ENCODE measurements at places on chromosomes 4 and X.
A peak's percentile ranks its signal among the peaks of the same experiment; 100 is the strongest.

DNA sequence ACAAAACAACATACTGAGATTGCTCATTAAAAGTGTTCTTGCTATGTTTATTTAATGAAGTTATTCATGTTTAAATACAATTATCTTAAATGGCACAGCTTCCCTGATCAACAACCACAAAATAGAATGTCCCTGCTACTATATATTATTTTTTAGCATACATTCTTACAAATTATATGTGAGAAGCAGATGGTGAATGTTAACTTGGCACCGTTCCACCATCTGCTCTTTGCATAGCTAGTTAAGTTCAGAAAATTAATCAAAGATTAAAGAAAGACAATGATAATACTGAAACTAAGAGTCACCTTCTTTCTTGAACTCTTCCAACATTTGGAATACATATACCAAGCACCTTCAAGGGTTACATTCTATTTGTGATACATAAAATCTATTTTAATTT lies 94.2 kb downstream of the PPP3CA start:
- no peak for DNase-seq

DNA sequence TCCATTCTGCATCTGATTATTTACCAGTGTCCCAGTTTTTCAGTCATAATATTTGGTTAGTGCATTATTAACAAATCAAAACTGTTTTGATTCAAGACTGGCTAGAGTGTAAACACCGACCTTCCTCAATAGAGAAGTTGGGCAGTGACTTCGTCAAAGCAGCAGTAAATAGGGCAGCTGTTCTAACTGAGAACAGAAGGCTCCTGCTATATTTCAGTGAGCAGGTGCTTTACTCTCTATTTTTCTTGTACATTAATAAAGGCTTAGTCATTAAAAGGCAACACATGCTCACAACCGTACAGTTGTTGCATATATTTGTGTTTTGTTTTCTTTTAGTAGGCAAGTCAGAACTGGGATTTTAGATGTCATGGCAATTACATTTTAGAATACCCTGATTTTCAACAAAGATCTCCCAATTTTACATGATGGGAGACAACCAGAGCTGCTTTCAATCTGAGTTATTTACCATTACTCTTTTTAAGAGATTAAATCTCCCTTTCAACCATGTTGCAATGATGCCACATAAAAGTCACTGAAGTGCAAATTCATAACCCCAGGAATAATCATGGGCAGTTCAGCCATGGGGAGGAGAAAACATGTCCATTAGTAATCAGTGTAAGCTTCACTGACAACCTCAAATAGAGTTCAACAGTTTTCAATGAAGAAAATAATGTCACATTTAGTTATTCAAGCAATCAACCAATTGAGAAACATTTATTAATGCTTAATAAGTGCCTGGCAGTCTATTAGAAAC lies 233.3 kb downstream of the NDST4 start:
- no peak for DNase-seq

- no peak for DNase-seq
These were observed 172.8 kb upstream of the FRMPD4 start for GRCh38 chrX:11965436-11965835.

DNA sequence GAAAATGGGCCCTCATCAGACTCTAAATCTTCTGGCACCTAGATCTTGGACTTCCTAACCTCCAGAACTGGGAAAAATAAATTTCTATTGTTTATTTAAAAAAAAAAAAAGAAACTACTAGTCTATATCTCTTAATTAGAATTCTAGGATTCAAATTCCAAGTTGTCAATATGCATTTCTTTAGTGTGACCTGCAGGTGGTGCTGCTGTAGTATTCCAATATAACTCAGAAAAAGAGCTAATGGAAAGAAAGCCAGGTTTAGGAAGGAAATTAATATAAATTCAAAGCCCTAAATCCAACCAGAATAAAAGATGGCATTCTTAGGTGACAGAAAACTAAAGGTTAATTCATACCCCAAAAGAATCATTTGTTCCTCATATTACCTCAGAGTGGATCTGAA lies 80.0 kb upstream of the NALF2 start:
- no peak for DNase-seq

DNA sequence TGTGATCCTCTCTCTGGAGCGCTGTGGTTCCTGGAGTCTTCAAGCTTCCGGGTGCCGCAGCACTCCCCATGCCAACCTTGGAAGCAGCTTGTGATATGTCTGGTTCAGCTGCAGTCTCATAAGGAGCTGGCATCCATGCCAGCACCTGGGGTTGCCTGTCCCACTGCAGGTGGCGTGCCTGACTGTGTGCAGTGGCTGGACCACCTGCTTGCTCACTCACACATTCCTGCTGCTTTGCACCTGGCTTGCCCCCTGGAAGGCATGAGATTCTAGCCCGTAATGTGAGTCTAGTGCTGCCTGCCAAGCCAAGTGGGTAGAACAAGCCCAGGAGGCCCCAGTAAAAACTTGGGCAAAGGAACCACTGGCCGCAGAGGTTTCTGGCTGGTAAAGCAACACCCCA lies 687.2 kb upstream of the AADAT start:
- DNase-seq: no peak

DNA sequence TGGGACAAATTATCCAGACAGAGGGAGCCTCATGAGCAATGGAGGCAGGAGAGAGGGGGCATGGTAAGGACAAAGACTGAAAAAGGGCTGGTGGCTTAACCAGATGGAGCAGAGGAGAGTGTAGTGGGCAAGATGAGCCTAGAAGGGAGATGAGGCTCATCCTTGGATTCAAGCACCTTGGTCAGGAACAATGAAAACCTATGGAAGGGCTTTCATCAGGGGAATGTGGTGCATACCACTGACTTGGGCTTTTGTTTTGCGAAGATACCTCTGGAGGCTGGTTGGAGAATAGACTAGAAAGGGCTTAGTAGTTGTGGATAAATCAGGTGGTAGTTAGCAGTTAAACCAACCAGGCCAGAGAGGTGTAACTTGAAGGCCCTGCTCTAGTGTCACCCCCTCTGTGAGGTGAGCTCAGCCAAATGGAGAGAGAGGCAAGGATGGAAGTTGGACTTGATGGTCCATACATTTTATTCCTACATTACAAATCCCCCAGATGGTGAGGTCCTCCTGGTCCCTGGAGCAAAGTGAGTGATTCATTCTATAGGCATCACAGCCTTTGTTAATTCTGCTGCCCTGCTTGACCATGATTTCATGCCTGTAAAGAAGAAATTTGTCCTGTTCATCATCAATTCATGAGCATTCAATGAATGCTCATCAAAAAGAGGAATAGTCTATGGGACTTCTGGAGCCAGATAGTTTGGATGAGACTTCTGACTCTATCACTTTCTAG lies 264.8 kb upstream of the IGFBP7 start:
- DNase-seq: no peak

DNA sequence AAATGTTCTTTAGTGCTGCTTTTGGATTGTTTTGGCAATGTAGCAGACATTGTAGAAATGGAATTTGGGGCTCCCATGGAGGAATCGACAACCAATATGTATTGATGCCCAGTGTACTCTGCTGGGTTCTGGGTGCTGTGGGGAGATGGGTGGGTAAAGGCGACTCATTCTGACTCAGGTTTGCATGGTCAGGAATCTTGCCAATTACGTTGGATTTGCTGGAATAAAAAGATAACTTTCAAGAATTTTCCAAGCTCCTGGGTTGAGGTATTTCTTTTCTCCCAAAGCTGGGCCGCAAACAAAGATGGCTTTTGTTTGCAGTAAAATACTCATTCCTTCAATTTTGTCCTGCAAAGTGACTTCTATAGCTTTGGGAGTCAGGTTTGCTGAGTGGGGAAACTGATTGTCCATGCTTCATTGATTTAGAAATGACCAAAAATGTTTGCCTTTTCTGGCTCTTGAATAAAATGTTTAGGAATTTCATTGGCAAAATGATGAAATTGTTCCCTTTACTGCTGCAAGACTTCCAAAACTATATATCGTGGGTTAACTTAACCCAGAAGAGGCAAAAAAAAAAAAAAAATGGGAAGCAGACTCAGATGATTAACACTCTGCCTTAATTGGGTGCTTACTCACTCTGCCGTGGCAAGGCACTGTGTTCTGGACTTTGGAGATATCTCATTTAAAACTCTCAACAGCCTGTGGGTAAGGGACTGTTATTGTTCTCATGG lies 57.0 kb downstream of the RTL9 start:
- no peak for DNase-seq

- DNase-seq: no peak
These were observed 56.1 kb upstream of the MSANTD1 start for GRCh38 chr4:3192827-3193226.

DNA sequence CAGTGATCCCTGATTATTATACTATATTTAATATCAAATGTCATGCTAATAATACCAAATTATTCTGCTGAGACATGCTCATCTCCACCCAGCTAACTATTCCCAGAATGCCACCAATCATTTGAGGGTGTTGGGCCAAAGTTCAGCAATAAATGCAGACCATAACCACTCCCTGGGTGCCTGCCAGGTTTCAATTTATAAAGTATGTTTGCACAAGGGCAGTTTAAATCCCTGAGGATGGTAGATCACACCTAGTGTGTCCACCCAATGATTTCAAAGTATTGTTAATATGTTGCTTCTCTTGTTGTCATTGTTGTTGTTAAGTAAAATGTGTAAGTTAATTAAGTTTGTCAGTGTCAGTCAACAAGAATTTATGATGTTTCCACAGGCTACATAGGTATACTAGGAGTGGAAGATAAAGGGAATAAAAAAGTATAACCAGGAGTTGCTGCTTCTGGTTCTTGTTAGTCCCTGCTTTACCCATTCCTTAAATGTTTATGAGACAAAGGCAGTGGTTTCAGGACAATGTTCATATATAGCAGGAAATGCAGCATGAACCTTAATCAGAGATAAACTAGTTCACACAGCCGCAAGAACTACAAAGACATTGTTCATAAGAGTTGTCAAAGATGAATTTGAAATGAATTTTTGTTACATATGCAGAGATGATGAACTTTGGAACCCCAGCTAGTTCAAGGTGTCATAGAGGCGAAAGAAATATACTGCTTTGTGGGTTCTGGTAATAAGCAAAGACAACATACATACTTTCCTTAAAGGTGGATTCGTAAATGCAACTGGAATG lies 25.5 kb downstream of the HPGD start:
- no peak for DNase-seq

- DNase-seq: no peak
These were observed 685 bp downstream of the RAB9B start for GRCh38 chrX:103831342-103831802.

- DNase-seq: no peak
These were observed 39.3 kb downstream of the NSUN7 start for GRCh38 chr4:40789031-40789430.

- no peak for DNase-seq
These were observed 59.0 kb downstream of the APBB2 start for GRCh38 chr4:41155194-41155830.

GRCh38 chr4:41189076-41189475 lies 25.3 kb downstream of the APBB2 start:
- DNase-seq: no peak

GRCh38 chr4:84952776-84953175 lies 13.7 kb downstream of the WDFY3 start:
- DNase-seq: no peak

GRCh38 chrX:51766546-51766945 lies 23.3 kb downstream of the GSPT2 start:
- DNase-seq: no peak

- peak; percentile 81 for DNase-seq
These were observed 464 bp downstream of the RAP1GDS1 start for GRCh38 chr4:98261405-98262291.

DNA sequence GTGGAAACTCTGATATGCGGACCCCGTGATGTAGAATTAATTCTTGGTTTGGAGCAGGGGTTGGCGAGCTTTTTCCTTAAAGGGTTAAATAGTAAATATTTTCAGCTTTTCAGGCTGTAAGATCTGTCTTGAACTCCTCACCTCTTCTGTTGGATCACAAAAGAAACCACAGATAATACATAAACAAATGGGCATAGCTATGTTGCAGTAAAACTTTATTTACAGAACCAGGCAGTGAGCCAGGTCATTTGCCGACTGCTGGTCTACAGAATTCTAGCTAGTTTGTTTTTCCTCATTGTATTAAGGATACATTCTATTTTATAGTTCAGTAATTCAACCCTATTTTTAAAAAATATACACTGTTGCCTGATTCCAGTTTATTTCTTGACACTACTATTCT lies 116.6 kb downstream of the PAPSS1 start:
- DNase-seq: no peak

DNA sequence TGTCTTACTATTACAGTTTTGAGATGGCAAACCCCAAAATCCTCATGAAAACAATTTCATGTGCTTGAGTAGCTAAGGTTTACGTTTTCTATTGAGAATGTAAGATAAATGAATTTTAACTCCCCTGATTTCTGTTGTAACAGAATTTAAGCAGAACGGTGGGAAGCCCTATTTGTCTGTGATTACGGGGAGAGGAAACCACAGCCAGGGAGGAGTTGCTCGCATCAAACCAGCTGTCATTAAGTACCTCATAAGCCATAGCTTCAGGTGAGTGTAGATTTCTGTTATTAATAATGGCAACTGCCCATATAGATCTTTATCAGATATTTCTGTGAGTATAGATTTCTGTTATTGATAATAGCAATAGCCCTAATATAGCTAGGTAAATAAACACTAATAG lies 44.2 kb upstream of the RHOH start:
- DNase-seq: no peak

DNA sequence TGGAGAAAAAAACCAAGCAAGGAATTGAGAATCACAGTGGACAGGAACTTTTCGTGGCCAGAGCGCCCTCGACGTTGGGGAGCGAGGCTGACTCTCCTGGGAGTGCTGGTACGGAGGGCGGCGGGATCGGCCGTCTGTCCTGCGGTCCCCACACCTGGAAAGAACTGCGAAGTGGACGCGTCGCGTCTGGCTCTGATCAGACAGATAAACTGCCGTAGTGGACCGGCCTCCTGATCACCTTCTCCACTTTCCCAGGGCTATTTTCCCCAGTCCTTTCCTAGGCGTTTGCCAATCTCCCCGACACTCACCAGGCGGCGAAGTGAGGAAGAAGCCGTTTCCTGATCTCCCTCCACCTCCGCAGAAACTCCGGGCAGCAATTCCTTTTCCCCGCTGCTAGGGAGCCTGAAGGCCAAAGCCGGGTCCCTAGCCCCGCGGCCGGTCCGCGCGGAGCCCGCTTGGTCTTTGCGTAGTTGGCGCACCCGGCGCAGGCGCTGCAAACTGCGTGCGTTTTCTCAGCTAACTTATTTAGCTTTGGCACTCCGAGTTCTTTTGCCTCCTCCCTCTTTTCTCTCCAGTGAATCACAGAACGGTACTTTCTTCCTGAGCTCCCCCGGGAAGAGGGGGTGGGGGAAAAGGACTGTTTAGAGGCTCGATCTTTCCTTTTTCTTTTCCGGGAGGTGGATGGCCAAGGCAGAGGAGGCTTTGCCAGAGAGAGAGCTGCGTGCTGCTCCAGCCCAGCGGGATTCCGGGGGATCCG lies at the start of gene ARSJ:
Gene ARSJ, minus strand, starts transcription at position 500 of the 757 bp plus-strand sequence. CDS start 813 bp downstream, outside the sequence.
- peak; percentile 57 for DNase-seq

- DNase-seq: no peak
These were observed 80.3 kb upstream of the NEIL3 start for GRCh38 chr4:177229331-177229730.

GRCh38 chr4:2673157-2673556 lies 83.0 kb downstream of the TNIP2 start:
- no peak for DNase-seq

Measured in activated CD4-positive, alpha-beta T cell treated with anti-CD3 and anti-CD28 coated beads, Interleukin-2, amount 10 ng/mL, durations not matched to agents 24 days and 14 days (primary cell).